Stimulated activated CD4-positive, alpha-beta T cell treated with anti-CD3 and anti-CD28 coated beads, Interleukin-1b, Interleukin-23, amount 100 ng/mL, for 24 hours (primary cell): ENCODE measurements at places on chromosomes 2 and 18.

GRCh38 chr2:29544031-29544430, 377.4 kb downstream of the ALK start:
- no peak for DNase-seq

GRCh38 chr2:74922592-74923227, 35.7 kb upstream of the POLE4 start:
- no peak for DNase-seq

DNA sequence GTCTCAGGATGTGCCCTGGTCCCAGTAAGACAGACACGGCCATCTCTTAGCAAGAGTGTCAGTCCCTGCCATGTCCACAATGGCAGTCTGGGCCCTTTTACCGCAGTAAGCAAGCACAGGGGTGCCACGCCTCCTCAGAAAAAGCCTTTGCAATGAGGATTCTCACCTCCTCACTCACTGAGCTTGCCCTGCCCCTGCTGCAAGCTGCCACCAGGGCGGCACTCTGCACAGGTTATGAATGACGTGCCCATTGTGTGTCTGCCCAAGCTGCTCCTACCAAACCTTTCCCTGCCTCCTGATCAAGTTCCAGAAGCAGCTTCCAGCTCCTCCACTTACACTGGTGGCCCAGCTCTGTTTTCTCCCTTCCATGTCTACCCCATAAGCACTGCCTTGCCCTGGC, 23.3 kb downstream of the ERCC3 start:
- no peak for DNase-seq

GRCh38 chr2:1985571-1985970, 241.3 kb upstream of the PXDN start:
- no peak for DNase-seq

DNA sequence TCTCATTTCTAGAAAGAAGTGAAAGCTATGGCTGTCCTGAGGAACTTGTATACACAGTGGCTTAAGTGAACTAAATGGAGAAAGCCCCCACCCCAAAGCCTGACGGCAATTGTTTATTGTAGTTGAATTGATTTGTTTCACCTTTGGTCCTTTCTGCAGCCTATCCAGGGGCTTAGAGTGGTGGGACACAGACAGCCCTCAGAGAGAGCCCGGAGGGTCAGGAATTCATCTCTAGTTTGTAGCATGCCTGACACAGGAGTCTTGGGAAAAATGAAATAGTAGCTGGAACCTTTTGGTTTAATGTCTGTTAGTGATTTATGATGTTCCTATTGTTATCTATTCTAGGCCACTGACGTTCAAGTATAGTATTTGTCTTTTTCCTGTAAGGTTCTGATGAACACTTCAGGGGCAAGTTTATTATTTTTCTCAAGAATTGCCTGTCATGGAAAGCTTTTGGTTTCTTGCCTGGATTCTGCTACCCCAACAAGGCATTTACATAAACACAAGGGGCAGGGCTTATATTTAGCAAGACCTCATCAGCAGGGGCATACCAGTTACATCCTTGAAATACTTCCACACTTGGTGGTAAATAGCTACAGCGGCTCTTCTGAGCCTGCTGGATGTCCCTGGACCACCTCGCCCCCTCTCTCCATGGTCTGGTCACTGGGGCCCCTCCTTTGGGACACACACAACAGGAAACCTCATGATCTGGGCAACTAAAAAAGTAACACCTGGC, 44.4 kb downstream of the KCNE4 start:
- DNase-seq = no peak
